ENCODE measurements at places on chromosomes 11 and 22.

GRCh38 chr11:82988936-82989627 lies 82.6 kb downstream of the RAB30 start:
- DNase-seq = no peak

GRCh38 chr22:48840112-48840949 lies 987.3 kb downstream of the BRD1 start:
- DNase-seq = no peak

GRCh38 chr11:73286240-73286810 lies 14.2 kb downstream of the P2RY6 start:
- no peak for DNase-seq

- DNase-seq = peak; percentile 92
Measured at GRCh38 chr11:48020092-48020755, 39.9 kb downstream of the PTPRJ start.

GRCh38 chr11:74493791-74494630 lies 487 bp upstream of the LIPT2 start:
- no peak for DNase-seq

GRCh38 chr11:56950510-56950909 lies 38.2 kb upstream of the OR5AK2 start:
- no peak for DNase-seq

DNA sequence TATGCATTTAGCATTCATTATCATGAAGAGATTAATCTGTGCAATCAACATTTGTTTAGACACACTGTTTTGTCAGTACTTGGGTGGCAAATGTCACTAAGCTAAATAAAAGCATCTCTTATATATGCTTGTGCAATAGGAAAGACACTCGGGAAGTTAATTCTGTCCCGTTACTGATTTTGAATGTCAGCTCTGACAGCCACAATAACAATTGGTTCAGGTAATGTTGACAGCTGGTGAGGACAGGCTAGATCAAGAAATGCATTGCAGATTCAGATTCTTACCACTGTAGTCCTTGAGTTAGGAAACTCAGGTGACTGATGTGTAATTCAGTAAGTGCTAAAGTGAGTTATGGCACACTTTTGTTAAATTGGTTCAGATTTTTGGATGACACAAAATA lies 523.8 kb upstream of the FAT3 start:
- no peak for DNase-seq

Data from activated CD4-positive, alpha-beta T cell treated with anti-CD3 and anti-CD28 coated beads, Interleukin-2, amount 50 U/mL, for 16 hours (primary cell).